ENCODE measurements at places on chromosomes 2 and 18.
A peak's percentile ranks its signal among the peaks of the same experiment; 100 is the strongest.

DNA sequence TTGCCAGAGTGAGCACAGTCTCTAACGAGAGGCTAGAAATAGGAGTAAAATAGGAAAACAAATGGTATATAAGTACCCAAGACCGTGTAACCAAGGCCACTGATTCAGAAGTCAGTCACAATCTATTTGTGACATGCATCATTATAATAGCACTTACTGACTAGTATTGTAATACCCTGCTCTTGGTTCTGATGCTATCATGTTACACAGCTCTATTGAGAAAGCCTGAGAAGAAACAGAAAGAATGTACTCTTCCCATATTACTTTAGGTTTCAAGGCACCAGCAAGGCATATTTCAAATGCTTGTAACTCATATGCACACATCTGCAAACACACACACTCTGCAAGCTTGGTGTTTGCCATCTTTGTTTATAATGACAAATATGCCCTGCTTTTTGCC is 746.4 kb downstream of the SLC4A3 start:
- DNase-seq: no peak

GRCh38 chr18:49764032-49764431 is 49.3 kb downstream of the ACAA2 start:
- DNase-seq: no peak

DNA sequence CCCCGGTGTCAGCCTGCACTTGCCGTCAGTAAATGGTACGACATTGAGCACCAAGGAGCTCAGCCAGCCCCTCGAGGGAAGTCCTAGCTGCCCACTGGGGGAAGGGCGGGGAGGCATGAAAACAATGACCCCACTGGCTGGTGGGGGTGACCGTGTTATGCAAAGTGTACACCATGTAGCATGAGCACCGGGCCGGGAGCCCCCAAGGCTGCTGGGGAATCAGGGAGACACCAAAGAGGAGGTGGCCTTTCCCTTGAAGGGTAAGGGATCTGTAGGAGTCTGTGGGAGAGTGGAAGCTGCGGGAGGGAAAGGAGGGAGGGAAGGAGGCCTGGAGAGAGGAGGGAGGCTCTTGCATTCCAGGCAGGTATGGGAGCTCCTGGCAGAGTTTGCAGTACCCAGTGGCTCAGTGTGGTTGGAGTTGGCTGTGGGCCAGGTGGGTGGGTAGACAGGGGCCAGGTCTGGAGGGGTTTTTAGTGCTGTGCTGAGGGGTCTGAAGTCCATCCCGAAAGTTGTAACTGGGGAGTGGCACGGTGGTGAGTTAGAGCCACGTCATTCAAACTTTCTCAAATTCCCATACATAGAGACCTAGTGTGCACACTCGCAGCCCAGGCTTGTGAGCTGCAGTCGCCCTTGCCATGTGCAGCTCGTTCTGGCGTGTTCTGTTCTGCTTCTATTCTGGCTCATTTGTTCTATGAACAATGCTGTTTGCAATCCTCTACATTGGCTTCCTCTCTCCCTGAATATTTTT is 22.4 kb downstream of the RRM2 start:
- peak; percentile 72 for DNase-seq

DNA sequence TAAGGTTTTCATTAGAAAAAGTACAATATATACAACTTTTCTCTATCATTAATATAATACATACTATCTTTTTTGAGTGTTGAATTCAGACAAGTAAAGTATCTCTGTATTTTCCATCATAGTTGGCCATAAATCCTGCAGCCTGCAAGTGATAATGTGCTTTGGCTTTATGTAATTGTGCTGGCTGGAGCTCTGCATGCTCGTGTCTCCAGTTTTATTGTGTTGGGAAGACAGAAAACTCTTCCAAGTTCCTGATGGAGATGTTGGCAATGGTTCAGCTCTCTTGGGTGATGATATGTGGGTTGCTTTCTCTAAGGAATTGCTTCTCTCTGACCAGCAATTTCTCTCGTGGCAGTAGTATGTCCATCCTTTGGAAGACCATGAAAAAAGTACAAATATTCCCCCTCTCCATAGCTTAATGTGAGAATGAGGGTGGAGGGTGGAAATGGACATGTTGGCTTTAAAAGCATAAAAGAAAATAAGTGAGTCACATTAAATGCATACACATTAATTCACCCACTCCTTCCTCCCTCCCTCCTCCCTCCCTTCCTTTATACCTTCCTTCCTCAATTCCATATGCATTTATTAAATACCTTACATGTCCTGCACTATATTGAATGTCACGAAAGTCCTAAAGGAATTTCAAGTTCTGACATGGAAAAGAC is 344.2 kb downstream of the MTX2 start:
- peak; percentile 10 for DNase-seq

DNA sequence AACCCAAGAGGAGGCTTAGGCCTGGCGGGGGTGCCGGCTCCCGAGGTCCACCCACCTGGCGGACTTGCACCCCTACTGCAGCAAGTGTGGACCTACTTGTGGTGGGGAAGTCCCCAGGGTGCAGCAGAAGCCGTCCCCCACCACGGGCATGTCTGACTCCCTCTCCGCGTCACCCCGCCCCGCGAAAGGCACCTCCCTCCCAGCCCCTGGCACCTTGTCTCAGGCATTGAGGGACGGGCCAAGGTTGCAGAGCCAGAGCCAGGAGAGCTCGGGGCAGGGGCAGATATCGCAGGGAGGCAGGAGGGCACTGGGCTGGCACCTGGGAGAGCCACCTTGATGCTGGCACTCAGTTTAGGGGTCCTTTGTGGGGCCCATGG is 19.0 kb downstream of the CROCC2 start:
- DNase-seq: no peak

- no peak for DNase-seq
Observed at GRCh38 chr2:158101384-158101926, at the start of gene UPP2. Gene UPP2, plus strand, starts transcription at chr2:158101876. Its CDS starts 188 bp downstream, at chr2:158102064.

GRCh38 chr2:235608200-235608887 is 114.5 kb downstream of the AGAP1 start:
- peak; percentile 57 for DNase-seq

DNA sequence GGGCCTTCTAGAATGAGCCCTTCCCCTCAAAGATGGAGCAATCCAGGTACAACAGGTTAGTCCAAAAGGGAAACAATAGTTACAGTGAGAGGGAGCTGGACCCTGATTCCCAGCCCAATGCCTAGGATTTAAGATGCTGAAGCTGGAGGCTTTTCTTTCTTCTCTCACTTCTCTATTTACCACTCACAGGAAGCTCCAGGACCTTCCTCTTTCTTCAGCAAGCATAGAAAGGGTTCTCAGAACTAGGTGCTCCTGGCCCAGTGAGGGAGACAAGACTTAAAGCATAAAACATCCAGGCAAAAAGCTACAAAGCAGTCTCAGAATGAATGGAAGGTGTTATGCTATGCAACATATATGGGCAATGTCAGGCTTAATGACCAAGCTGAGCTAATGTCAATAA is 279.0 kb downstream of the SRBD1 start:
- no peak for DNase-seq

- no peak for DNase-seq
Observed at GRCh38 chr18:35770376-35771014, 189.0 kb downstream of the GALNT1 start.
